ENCODE measurements at places on chromosomes 12 and 14. TPM values are rescaled to one million over a fixed set of nuclear protein-coding genes. Genes with fewer than 3 reads are reported as not detected.

DNA sequence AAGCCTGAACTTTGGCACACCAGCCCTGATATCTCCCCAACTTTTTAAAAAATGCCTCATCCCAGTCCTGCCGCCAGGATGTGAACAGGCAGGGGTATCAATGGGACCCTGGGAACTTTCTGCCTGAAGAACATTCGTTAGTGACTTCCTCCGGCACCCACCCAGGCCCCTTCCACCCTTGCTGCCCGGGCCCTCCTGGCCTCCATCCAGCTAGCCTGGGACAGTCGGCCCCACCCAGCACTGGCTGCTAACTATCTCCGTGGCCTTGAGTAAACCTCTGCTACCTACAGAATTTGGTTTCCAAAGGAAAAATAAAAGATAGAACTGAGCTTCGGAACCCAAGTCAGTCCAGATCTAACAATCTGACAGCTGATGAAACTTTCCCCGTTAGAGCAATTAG, 14.3 kb downstream of the SCARB1 start:
- H3K36me3 ChIP-seq, result peaks cover 30% of the 10 kb centered on the region
- DNase-seq, result no peak
- no peaks in the 10 kb centered on the region for H3K27me3 ChIP-seq

GRCh38 chr12:124433147-124433874, 134.1 kb downstream of the NCOR2 start:
- DNase-seq, result no peak
- H3K27me3 ChIP-seq, result no peaks in the 10 kb centered on the region
- no peak overlapping the region for H3K4me3 ChIP-seq
- no peak overlapping the region for H3K27ac ChIP-seq
- peaks cover 14% of the 10 kb centered on the region for H3K36me3 ChIP-seq

- no peak overlapping the region for H3K4me3 ChIP-seq
- no peaks in the 10 kb centered on the region for H3K36me3 ChIP-seq
- no peak for DNase-seq
- no peak overlapping the region for H3K27ac ChIP-seq
- no peaks in the 10 kb centered on the region for H3K27me3 ChIP-seq
These were observed 101.8 kb downstream of the CEP128 start for GRCh38 chr14:80839743-80840142.

GRCh38 chr12:60093428-60093827, 497.6 kb downstream of the SLC16A7 start:
- H3K4me1 ChIP-seq, result no peaks in the 10 kb centered on the region
- H3K27ac ChIP-seq, result no peak overlapping the region
- no peak for DNase-seq
- no peak overlapping the region for H3K4me3 ChIP-seq
- no peaks in the 10 kb centered on the region for H3K36me3 ChIP-seq
- H3K27me3 ChIP-seq, result no peaks in the 10 kb centered on the region

Gene MYH7
- 0.04 TPM for total RNA-seq

Gene SOCS4
- 17.3 TPM for total RNA-seq

Gene OR6C2
- total RNA-seq, result not detected

Data from HepG2 (cell line).